Uterine smooth muscle cell (primary cell): ENCODE measurements at places on chromosomes 13 and 19. TPM values are rescaled to one million over a fixed set of nuclear protein-coding genes. Genes with fewer than 3 reads are reported as not detected.

Gene ERVK3-1
- 32.6 and 37.5 TPM in 2 replicates for total RNA-seq

Gene CGB1
- total RNA-seq = not detected in 2 replicates

Gene C2CD4C
- 0.33 and 0.37 TPM in 2 replicates for total RNA-seq

Gene LRRC4B
- 0.12 TPM in 1 of 2 replicates, not detected in the other for total RNA-seq

Gene SHISA7
- total RNA-seq = not detected in 2 replicates

Gene TSSK6
- total RNA-seq = 2.0 and 3.5 TPM in 2 replicates

Gene KLHL1
- total RNA-seq = not detected in 2 replicates

Gene ZNF578
- 2.8 and 3.5 TPM in 2 replicates for total RNA-seq

Gene IFNL1
- not detected in 2 replicates for total RNA-seq

Gene KL
- total RNA-seq = 0.11 and 0.12 TPM in 2 replicates
